Right hindlimb (tissue), 1 donor: ENCODE measurements at places on chromosomes 2 and 18.

- peak; percentile 6 for DNase-seq
Measured at GRCh38 chr2:120398996-120399888, 53.3 kb downstream of the INHBB start.

DNA sequence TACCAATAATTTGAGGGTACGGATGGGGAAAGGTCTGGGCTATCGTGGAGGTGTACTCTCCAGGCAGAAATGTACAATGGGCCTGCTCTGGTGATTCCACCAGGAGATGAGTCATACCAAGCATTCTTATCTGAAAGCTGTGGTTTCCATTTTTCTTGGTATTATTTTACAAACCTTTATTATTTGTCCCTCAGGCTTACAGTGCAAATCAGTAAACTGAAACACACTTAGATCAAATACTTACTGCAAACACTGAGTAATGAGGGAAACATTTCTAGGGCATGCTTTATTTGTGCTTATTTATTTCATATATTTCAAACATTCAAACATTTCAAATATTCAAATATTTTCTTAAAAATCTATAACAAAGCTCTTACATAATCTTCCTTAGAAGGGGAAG lies 319.8 kb downstream of the RND3 start:
- DNase-seq, result no peak

DNA sequence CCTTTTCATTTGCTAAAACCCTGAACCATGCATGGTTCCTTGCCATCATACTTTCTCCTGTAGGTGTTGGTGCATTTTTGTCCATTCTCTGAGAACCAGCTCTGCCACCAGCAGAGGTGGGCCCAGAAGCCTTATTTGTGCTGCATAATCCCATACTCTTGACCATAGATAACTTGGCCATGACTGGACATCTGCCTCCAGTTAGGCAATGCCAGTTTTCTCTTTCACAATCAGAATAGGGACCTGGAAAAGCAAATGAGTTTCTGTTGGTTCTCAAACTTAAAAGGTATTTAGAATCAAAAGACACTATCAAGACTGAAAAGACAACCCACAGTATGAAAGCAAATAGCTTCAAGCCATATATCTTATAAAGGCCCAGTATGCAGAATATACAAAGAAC lies 167.3 kb downstream of the MAIP1 start:
- no peak for DNase-seq

DNA sequence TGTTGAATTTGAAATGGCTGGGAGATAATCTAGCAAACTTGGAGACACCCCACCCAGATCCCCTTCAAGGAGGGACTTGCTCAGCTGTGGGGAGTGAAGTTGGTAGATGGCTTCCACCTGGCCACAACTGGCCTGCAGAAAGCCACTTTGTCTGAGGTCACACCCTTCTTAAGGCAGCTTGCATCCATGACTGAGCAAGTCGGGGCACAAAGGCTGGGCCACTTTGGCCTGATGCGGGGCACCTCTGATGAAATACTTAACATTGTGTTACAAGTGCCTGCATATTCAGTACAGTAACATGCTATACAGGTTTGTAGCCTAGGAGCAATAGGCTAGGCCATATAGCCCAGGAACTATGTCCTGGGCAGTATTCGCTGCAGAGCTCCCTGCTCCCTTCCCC lies 13.4 kb upstream of the RPL37A start:
- no peak for DNase-seq

DNA sequence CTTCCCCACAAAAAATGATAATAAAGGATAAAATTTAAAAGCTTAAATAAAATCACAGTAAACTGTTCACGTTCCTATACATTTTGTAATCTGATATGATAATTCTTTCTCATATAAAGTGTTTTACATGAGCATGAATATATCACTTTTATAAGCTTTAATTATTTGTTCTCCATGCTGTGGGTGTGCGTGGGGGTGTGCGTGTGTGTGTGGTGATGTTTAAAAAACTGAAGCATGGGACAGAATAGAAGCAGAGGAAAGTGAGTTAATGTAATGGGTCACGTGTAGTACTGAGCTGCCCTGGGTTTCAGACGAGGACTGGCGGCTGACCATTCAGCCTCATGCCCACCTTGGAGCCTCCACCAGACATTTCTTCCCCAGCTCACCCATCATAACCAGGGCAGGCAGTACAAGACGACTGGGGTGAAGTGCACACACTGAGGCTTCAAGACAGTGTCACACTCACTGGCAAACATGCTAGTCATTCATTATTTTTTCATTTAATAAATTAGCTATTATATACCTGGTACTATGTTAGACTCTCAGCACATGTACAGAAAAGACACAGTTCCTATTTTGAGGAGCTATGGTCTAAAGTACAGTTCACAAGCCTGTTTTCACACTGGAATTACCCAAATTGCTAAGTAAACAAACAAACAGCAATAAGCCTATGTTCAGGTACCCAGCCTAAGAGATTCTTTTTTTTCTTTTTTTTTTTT lies 97.2 kb upstream of the LPIN2 start:
- no peak for DNase-seq

- DNase-seq, result no peak
Measured at GRCh38 chr2:239049421-239050251, 201.8 kb downstream of the TWIST2 start.

GRCh38 chr2:643334-643733 lies 33.9 kb downstream of the TMEM18 start:
- DNase-seq, result peak; percentile 5

DNA sequence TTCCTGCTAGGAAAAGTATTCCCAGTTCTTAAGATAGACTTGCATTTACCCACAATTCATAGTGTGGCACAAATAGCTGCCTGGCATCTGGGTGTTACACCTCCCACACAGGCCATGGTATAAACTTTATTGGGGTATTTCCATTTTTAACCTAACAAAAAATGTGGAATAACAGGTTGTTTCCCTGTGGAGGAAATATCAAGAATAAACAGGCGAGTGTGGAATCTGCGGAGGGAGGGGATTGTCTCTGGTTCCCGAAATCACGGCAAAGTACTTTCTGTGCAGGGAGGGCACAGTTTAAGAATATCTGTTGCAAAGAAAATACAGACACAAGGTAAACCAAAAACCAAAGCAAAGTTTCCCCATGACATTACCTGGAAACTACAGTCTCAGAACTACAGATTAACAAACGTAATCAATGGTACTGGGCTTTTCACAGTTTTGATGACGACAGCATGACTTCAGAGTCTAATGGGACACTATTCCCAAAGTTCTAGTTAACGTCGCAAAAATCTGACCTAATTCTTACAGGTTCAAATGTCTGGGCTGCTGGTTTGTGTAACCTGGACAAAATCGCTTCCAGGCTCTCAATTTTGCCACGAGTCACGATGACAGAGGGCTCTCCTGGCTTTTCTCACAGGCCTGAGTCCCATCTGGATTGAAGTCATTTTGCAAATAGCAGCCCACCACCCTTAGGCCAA lies 1.4 kb downstream of the STARD7 start:
- no peak for DNase-seq

GRCh38 chr2:224731665-224732064 lies 15.5 kb upstream of the CCDC195 start:
- DNase-seq, result no peak

GRCh38 chr2:16281451-16282335 lies 341.3 kb downstream of the MYCN start:
- no peak for DNase-seq

DNA sequence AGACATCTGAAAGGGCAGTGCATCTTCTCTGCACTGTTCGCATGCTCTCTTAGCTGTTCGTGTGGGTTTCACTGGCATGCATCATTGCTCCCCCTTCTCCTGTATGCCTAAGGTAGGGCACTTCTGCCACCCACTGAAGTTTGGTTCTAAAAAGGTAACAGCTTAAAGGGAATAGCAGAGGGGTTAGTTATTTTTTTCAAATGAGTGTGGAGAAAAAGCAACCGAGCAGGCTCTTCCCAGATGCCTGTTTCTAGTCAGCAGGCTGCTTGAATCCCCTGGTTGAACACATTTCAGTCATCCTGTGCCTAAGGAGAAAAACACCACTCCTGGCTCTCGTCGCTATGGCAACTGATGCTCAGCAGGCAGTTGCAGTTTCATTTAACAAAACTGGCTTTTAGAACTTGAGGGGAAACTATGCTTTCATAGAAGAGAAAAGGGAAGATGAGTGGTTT lies 69.8 kb upstream of the GALNT3 start:
- no peak for DNase-seq

DNA sequence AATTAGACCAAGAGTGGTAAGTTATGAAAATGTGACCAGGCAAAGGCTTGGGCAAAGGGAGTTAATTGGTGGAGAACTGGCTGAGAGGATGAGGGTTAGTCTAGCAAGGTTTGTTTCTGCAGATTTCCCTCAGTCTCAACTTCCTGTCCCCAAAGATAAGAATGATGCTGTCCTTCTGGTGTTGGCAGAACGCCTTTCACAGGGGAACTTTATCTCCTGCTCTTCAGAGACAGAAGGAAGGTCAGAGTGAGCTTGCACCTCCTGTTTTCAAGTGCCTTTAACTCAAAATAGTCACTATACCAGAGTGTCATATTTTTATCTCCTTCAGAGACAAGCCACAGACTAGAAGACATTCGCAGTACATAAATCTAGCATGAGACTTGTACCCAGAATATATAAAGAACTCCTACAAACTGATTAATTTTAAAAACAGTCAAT lies 95.7 kb downstream of the TEX51 start:
- no peak for DNase-seq

DNA sequence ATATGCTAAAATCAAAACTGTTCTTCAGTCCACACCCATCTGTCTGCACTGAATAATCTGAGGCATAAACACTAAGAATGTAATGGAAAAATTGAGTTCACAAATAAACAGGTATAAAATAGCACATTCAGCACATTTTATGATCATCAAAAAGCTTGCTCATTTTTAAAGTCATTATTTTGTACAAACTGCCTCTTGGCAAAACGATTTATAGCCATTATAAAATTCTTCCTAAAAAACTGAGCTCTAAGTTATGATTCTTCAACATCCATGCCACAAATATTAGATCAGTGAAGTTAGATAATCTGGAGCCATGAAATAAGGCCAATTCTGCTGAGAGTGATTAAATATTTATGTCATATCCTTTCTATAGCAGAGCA lies 233.5 kb downstream of the DYM start:
- no peak for DNase-seq

DNA sequence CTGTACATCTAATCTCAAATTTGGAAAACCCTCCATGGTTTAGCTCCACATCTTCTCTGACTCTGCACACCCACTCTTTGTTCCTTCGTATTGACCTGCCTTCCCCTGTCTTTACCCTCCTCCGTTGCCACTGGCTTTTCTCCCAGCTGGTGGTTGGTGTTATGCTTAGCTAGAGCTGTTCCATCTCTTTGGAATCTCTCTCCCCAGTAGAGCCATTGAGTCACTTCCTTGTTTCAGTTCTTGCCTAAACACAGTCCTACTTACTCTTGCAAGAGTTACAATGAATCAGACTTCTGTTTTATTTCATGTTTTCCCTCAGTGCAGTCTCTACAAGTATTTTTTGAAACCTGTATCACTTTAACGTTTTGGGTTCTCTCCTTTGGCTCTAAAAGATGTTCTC lies 263.9 kb downstream of the LTBP1 start:
- no peak for DNase-seq

- no peak for DNase-seq
Measured at GRCh38 chr2:8355102-8355859, 326.6 kb upstream of the ID2 start.

DNA sequence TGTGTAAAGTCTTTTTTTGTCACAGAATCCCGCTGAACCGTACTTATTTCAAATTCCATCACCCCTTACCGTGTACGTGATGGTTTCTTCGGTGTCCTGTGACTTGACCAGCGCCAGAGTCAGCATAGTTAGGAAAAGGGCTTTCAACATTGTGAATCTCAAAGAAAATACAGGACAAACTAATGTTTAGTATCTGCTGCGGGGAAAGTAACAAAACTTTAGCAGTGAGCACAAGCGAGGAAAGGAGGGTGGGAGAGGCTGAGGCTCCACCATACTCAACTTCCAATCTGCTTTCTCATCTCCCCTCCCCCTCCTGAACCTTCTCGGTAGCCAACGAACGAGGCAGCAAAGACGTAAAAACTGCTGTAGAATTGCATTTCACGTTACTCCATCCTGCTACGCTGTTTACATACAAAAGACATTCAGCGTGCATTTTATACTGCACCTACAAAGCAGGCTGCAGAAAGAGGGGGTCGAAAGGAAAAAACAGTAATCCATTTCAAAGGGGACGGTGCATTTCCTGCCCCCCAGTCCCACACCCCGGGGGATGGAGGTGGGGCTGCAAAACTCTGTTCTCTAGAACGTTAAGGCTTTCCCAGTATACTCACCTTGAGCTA lies 1.2 kb downstream of the EFEMP1 start:
- DNase-seq, result peak; percentile 50

GRCh38 chr2:206873423-206873822 lies 65.9 kb upstream of the CPO start:
- DNase-seq, result no peak

DNA sequence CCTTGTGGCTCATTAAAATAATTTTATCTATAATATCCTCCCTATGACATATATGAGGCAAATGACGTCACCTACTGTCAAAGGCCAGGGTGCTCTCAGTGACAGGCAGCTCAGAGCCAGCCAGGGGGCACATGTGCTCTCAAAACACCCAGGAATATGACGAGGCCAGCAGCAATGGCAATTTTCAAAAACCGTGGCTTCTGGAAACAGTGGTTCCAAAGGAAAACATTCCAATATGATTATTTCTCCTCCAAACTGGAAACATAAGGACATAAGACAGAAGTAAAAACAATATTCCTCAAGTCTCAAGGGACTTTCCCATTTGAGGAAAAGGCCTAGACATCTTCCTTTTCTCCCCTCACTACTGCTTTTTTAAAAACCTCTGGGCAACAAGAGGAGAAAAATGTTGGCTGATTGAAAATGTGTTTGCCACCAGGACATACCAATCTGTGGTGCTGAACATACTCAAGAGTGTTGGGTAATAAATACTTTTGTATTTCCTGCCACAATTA lies 40.8 kb downstream of the RNF152 start:
- no peak for DNase-seq

DNA sequence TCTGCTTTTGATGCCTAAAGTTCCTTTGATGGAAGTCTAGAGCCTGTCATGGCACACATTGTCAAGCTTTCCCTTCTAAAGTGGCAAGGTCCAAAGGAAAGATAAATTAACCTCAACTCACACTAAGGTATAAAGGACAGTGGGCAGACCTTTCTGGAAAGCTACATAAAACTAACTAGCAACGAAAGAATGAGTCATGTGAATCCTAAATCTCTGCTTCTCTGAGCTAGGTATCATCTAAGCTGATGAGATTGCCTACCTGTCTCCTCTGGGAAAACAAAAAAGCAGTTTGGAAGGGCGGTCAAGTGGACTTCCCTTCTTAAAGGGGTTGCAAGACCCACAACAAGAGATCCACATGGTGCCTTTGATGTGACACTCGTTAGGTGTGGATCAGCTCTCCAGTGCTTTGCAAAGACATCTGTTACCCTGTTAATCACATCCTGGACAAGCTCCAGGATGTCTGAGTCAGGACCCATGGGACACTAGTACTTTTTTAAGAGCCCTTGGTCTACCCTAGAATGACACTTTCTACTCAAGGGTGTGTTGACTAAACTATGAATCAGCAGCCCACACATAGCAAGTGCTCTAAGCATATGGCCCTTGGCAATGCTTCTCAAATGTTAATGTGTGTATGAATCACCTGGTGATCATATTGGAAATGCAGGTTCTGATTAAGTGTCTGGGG lies 173.5 kb downstream of the ALK start:
- no peak for DNase-seq

- DNase-seq, result no peak
Measured at GRCh38 chr2:109280804-109281203, 151.8 kb downstream of the SH3RF3 start.

- DNase-seq, result no peak
Measured at GRCh38 chr2:101348883-101349282, 38.4 kb downstream of the CREG2 start.
